ENCODE measurements at places on chromosomes 16 and 17.
A peak's percentile ranks its signal among the peaks of the same experiment; 100 is the strongest.

- DNase-seq: no peak
- no peaks in the 10 kb centered on the region for H3K36me3 ChIP-seq
- H3K27ac ChIP-seq: no peak overlapping the region
- no peaks in the 10 kb centered on the region for H3K4me1 ChIP-seq
- no peaks in the 10 kb centered on the region for H3K27me3 ChIP-seq
Observed at GRCh38 chr17:49252148-49252695, 21.6 kb upstream of the PHOSPHO1 start.

GRCh38 chr17:32998887-32999228, 7.2 kb downstream of the SPACA3 start:
- no peak overlapping the region for H3K4me3 ChIP-seq
- no peaks in the 10 kb centered on the region for H3K4me1 ChIP-seq
- no peak for DNase-seq
- no peak overlapping the region for H3K27ac ChIP-seq

DNA sequence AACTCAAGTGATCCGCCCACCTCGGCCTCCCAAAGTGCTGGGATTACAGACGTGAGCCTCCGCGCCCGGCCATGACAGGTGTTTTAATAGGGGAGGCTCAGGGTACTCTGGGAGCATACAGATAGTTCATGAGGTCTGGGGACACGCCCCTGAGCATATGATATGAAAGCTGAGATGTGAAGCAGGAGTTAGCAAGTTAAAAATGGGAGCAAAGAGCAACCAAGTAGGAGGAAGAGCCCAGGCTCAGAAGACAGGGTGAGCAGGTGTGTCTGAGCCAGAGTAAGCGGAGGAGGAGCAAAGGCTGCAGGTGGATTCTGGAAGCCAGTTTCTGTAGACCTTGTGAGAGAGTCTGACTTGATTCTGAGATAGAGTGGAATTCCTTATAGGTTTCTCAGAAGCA, 103.6 kb downstream of the DNAH9 start:
- peaks cover 26% of the 10 kb centered on the region for H3K36me3 ChIP-seq
- peaks cover 2% of the 10 kb centered on the region for H3K27me3 ChIP-seq
- H3K4me1 ChIP-seq: no peaks in the 10 kb centered on the region
- H3K27ac ChIP-seq: no peak overlapping the region
- H3K4me3 ChIP-seq: no peak overlapping the region

- DNase-seq: no peak
- 0 out of 2 replicates have a peak, but pooled peaks cover 3% of the 10 kb centered on the region for H3K4me1 ChIP-seq
- H3K36me3 ChIP-seq: no peaks in the 10 kb centered on the region
- H3K4me3 ChIP-seq: no peak overlapping the region
Observed at GRCh38 chr16:65876624-65877023, 489.9 kb upstream of the CDH5 start.

DNA sequence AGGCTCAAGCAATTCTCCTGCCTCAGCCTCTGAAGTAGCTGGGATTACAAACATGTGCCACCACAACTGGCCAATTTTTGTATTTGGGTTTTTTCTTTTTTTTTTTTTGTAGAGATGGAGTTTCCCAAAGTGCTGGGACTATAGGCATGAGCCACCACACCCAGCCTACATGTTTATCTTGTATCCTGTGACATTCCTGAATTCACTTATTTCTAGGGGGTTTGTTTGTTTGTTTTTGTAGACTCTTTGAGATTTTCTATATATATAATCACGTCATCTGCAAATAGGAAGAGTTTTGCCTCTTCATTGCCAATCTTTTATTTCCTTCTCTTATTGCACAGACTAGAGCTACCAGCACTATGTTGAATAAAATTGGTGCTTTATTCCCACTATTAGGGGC, 29.1 kb downstream of the PRAC1 start:
- H3K36me3 ChIP-seq: 0 out of 2 replicates have a peak, but pooled peaks cover 3% of the 10 kb centered on the region
- H3K27me3 ChIP-seq: peaks cover 8% of the 10 kb centered on the region
- no peak overlapping the region for H3K27ac ChIP-seq
- no peaks in the 10 kb centered on the region for H3K4me1 ChIP-seq
- no peak for DNase-seq

- peaks cover 14% of the 10 kb centered on the region for H3K36me3 ChIP-seq
- H3K27ac ChIP-seq: no peak overlapping the region
- peak; percentile 60 for DNase-seq
- H3K27me3 ChIP-seq: no peaks in the 10 kb centered on the region
- H3K4me3 ChIP-seq: no peak overlapping the region
- peaks cover 39% of the 10 kb centered on the region for H3K4me1 ChIP-seq
Observed at GRCh38 chr17:36608794-36609497, 7.6 kb downstream of the MRM1 start.

GRCh38 chr16:74372953-74373846, 2.9 kb upstream of the NPIPB15 start:
- H3K27me3 ChIP-seq: no peaks in the 10 kb centered on the region
- H3K4me1 ChIP-seq: no peaks in the 10 kb centered on the region
- H3K36me3 ChIP-seq: no peaks in the 10 kb centered on the region
- H3K27ac ChIP-seq: no peak overlapping the region
- no peak for DNase-seq

- H3K4me3 ChIP-seq: no peak overlapping the region
- H3K27me3 ChIP-seq: no peaks in the 10 kb centered on the region
- H3K27ac ChIP-seq: no peak overlapping the region
- H3K36me3 ChIP-seq: peaks cover 15% of the 10 kb centered on the region
Observed at GRCh38 chr17:49640556-49640955, 37.3 kb downstream of the SPOP start.

GRCh38 chr17:29390851-29391631, 878 bp downstream of the TAOK1 start:
- peak; percentile 61 for DNase-seq
- H3K4me1 ChIP-seq: peaks cover 32% of the 10 kb centered on the region
- H3K4me3 ChIP-seq: peak overlapping the region; percentile 94
- no peaks in the 10 kb centered on the region for H3K36me3 ChIP-seq
- peak overlapping the region; percentile 96 for H3K27ac ChIP-seq

GRCh38 chr17:81250286-81251093, 11.4 kb downstream of the NDUFAF8 start:
- DNase-seq: no peak
- no peak overlapping the region for H3K4me3 ChIP-seq
- H3K36me3 ChIP-seq: 0 out of 2 replicates have a peak, but pooled peaks cover 6% of the 10 kb centered on the region
- peaks cover 24% of the 10 kb centered on the region for H3K4me1 ChIP-seq
- H3K27me3 ChIP-seq: no peaks in the 10 kb centered on the region

DNA sequence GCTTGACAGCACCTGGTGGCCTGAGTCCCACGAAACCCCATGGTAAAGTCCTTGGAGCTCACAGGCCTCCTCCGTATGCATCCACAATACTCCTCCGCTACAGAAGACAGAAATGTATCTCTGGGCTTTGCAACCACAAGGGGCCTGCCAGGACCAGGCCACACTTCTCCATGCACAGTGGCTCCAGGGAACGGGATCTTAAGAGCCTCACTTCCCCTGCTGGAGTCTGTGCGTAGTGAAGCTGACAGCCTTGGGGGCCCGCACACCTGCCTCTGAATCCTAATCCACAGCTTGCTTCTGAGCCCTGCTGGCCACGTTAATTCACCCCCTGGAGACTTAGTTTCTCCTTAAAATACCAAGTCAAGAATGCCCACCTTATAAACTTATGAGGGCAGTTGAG, 125.7 kb downstream of the COPRS start:
- H3K27me3 ChIP-seq: no peaks in the 10 kb centered on the region
- no peaks in the 10 kb centered on the region for H3K4me1 ChIP-seq
- H3K36me3 ChIP-seq: 0 out of 2 replicates have a peak, but pooled peaks cover 2% of the 10 kb centered on the region
- no peak overlapping the region for H3K4me3 ChIP-seq
- DNase-seq: peak; percentile 43

DNA sequence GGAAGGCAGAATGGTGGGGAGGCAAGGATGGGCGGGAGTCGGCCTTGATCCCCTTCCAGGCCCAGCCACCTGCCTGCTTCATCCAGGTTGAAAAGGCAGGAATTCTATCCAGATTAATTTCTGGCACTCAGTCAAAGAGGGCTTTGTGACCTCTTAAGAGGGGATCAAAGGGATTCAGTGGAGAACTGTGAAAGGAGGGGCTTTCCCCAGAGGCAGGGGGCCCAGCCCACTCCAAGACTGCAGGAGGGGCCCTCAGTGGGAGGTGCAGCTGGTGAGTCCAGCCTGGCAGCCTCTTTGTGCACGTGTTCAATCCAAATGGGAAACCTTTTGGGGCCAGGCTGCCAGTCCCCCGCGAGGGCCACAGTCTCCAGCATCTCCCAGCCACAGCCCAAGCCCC, 148.5 kb upstream of the PLCG2 start:
- peak overlapping the region; percentile 31 for H3K27ac ChIP-seq
- H3K4me3 ChIP-seq: no peak overlapping the region
- peaks cover 54% of the 10 kb centered on the region for H3K4me1 ChIP-seq
- no peak for DNase-seq

GRCh38 chr17:77440560-77440981, 299.8 kb downstream of the SEC14L1 start:
- peaks cover 47% of the 10 kb centered on the region for H3K4me1 ChIP-seq
- no peak overlapping the region for H3K4me3 ChIP-seq
- peaks cover 2% of the 10 kb centered on the region for H3K36me3 ChIP-seq
- H3K27me3 ChIP-seq: no peaks in the 10 kb centered on the region
- H3K27ac ChIP-seq: peak overlapping the region; percentile 43

GRCh38 chr16:22418826-22419225, 44.4 kb upstream of the CDR2 start:
- no peak overlapping the region for H3K27ac ChIP-seq
- no peak for DNase-seq
- H3K36me3 ChIP-seq: peaks cover 20% of the 10 kb centered on the region
- no peaks in the 10 kb centered on the region for H3K4me1 ChIP-seq

GRCh38 chr17:2954898-2955445, 108.4 kb downstream of the OR1D5 start:
- DNase-seq: no peak
- H3K27ac ChIP-seq: peak overlapping the region; percentile 19
- no peaks in the 10 kb centered on the region for H3K36me3 ChIP-seq
- no peaks in the 10 kb centered on the region for H3K27me3 ChIP-seq
- no peak overlapping the region for H3K4me3 ChIP-seq

DNA sequence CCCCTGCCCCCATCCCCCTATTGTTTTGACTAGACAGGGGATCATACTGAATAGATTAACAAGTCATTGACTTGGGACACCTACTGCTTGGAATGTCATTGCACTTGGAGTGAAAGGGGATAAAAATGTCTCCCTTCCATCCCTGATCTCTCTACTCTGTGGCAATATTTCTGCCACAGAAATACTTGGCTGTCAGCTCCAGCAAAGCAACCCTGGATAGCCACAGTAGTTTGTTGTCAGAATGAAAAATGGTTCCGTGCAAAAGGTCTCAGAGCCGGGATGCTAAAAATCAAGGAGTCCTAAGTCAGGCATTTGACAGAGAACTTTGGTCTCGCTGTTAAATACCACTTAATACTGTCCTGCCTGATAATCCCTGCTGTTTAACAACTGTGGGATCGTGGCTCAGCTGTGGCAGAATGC, 722.0 kb upstream of the SOX9 start:
- DNase-seq: no peak
- no peak overlapping the region for H3K4me3 ChIP-seq
- H3K27me3 ChIP-seq: no peaks in the 10 kb centered on the region
- H3K36me3 ChIP-seq: no peaks in the 10 kb centered on the region

Measured in WTC11 (cell line).